Stimulated activated CD8-positive, alpha-beta memory T cell treated with anti-CD3 and anti-CD28 coated beads, Interleukin-12 subunit alpha, Interleukin-12 subunit beta, amount 100 ng/mL, for 4 hours (primary cell): ENCODE measurements at places on chromosomes 11 and 22.

- no peak for DNase-seq
Measured at GRCh38 chr11:6601041-6601461, 2.4 kb downstream of the RRP8 start.

GRCh38 chr22:38844315-38845003 lies 631 bp upstream of the NPTXR start:
- DNase-seq: no peak

DNA sequence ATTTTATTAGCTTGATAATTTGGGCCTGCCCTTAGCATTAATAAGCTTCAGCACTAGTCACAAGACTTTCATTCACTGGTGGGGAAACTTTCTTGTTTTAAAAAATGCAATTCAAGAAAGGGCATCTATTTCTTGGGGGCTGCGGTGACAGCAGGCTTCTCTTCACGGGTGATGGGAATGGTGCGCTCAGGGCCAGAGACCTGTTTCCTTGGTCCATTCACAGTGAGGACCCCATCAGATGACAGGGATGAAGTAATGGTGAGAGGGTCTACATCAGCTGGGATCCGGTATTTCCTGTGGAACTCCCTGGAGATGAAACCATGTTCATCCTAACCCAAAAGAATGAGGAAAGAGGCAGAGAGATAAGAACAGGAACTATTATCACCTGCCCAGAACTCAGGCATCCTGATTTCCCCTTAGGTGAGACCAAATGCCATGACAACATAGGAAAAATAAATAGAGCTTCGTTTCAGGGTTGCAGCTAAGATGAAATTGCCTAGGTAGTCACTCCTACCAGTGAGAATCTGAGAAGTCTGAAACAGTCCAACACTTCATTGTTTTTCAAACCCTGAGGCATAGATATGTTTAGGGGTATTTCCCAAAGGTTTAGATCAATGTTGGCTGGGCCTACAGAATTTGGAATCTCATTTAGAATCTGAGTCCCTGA lies 2.8 kb downstream of the CRYAB start:
- DNase-seq: no peak

DNA sequence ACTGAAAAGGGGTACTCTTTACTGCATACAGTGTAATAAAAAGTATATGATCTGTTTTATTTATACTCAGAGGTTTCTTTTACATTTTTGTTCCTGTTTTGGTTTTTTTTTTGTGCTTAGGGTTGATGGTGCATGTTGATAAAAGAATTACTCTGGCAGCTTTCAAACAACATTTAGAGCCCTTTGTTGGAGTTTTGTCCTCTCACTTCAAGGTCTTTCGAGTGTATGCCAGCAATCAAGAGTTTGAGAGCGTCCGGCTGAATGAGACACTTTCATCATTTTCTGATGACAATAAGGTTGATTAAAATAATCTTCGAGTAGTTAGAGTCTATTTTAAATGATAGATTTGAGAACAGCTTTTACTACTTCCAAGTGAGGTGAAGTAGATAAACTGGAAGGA lies 60.6 kb downstream of the DKK3 start:
- DNase-seq: no peak

GRCh38 chr11:45110562-45110961 lies 35.9 kb upstream of the PRDM11 start:
- DNase-seq: no peak

- DNase-seq: no peak
Measured at GRCh38 chr11:87604350-87604749, 566.6 kb downstream of the TMEM135 start.

- no peak for DNase-seq
Measured at GRCh38 chr11:103013421-103013820, 57.9 kb upstream of the MMP13 start.

DNA sequence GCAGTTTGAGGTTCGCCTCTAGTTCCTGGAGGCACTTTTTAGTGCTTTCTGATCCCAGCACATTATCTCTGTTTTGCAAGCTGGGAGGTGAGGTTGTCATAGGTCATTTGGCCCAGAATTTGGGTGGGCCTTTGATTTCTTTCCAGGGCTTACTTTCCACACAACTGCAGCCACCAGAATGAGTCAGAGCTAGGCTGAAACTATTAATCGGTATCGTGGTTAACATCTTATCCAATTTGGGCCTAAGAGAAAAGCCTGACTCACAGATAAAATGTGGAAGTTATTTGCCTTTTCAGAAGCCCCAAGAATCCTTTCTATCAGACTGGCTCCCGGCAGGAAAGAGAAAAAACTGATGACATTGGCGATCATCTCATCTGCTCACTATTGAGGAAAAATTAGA lies 166.4 kb downstream of the KIRREL3 start:
- no peak for DNase-seq

DNA sequence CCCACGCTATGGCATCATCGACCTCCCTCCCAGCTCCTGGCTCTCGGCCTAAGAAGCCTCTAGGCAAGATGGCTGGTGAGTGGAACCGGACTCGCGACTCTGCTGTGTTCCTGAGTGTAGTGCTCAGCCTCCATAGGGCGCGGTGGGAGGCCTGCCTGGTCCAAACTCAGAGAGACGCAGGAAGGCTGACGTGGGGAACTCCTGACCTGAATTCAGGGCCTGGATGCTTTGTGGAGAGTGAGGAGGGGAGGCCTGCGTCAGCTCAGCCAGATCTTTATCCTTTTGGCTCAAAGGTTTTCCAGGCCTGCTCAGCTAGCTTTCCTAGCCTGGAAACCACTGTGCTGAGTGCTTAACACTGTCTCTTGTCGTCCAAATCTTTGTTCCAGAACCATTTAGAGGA lies 8.0 kb downstream of the TIRAP start:
- no peak for DNase-seq

GRCh38 chr22:37242395-37242918 lies 1.6 kb downstream of the RAC2 start:
- DNase-seq: peak; percentile 83

- no peak for DNase-seq
Measured at GRCh38 chr22:24968066-24968561, 15.6 kb downstream of the KIAA1671 start.

- no peak for DNase-seq
Measured at GRCh38 chr11:5228124-5228523, 1.3 kb upstream of the HBB start.

DNA sequence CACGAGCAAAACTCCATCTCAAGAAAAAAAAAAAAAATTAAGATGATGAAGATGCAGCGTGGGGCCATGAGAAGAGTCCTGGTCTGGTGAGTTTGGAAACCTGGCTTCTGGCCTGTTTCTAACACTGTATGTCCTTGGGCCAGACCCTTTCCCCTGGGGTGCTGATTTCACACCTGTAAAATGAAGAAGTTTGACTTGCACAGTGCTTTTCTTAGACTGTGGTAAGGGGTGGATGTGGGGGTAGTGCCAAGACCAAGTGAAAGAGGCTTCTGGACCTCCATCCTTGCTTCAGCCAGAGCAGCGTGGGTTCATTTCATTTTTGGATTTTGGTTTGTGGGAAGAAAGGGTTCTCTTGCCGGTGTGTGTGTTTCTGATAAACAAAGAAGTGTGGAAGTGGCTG lies 42.1 kb downstream of the PTPRJ start:
- DNase-seq: no peak

- no peak for DNase-seq
Measured at GRCh38 chr11:9060700-9061111, 30.7 kb downstream of the SCUBE2 start.

DNA sequence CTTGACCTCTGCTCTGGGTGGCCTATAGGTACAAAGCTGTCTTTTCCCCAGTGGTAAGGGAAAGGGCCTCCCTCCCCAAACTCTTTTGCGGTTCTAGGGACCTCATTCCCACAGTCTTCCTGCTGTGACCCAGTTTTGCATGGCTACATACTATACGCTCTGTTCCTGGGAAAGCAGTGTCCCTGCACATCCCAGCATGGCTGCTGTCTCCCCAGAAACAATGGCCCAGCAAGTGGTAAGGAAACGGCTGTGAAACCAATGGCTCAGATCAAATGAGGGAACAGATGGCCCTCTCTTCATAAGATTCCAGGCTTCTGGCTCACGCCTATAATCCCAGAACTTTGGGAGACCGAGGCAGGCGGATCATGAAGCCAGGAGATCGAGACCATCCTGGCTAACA lies 41.1 kb downstream of the RPL27A start:
- DNase-seq: no peak

- DNase-seq: no peak
Measured at GRCh38 chr22:27218012-27218920, 560.9 kb downstream of the MIAT start.
